ENCODE measurements at places on chromosomes 4 and X. TPM values are rescaled to one million over a fixed set of nuclear protein-coding genes. Genes with fewer than 3 reads are reported as not detected.

Gene CYBB
- 0.39 TPM for total RNA-seq

Gene SPARCL1
- not detected for total RNA-seq

Gene SLAIN2
- 43.4 TPM for total RNA-seq

Gene DDX53
- total RNA-seq, result not detected

Gene FSTL5
- total RNA-seq, result not detected

Gene PDE5A
- 0.94 TPM for total RNA-seq

Gene PCDH10
- total RNA-seq, result not detected

Gene BRS3
- not detected for total RNA-seq

All from activated T-cell treated with anti-CD3 and anti-CD28 coated beads, Interleukin-2, amount 50 U/mL, for 72 hours (primary cell).